Pancreas (tissue), 10 donors: ENCODE measurements at places on chromosomes 12 and 14. TPM values are rescaled to one million over a fixed set of nuclear protein-coding genes. Genes with fewer than 3 reads are reported as not detected.

Gene YEATS4
- 8.3 TPM for total RNA-seq

Gene RASSF8
- 8.0 TPM for total RNA-seq

Gene GPR65
- total RNA-seq, result 1.2 TPM

DNA sequence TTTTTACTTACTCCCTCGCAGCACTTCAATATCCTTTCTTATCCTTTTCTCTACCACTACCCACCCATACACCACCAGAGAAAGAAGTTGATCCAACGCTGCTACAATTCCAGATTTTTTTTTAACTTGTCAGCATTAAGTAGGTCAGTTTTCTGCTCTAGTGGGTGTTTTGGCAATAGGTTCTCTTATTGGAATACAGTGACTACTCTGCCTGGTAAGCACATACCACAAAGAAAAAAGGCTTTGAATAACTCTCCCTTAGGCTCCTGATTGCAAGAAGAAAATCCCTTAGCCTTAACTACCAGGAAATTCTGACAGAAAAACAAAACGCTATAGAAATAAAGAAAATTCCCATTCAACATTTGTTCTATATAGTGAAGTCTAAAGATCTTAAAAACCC is 72.0 kb downstream of the NUMB start:
- H3K4me3 ChIP-seq, result no peak overlapping the region
- H3K36me3 ChIP-seq, result no peaks in the 10 kb centered on the region
- H3K27ac ChIP-seq, result no peak overlapping the region
- no peaks in the 10 kb centered on the region for H3K4me1 ChIP-seq
- no peaks in the 10 kb centered on the region for H3K27me3 ChIP-seq

DNA sequence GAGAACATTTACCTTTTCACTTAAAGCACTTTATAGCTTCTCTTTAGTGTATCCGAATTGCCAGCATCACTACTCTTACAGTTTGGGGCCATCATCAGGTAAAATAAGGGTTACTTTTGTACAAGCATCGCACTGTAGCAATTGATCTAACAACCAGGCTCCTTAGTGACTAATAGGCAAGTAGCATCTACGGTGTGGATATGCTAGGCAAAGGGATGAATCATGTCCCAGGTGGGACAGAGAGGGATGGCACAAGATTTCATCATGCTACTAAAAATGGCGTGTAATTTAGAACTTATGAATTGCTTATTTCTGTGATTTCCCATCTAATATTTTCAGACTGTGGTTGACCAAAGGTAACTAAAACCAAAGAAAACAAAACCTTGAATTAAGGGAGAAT is 582.3 kb downstream of the KCNH5 start:
- no peak for DNase-seq
- H3K36me3 ChIP-seq, result no peaks in the 10 kb centered on the region
- no peaks in the 10 kb centered on the region for H3K27me3 ChIP-seq
- no peak overlapping the region for H3K4me3 ChIP-seq

- H3K27ac ChIP-seq, result no peak overlapping the region
- no peaks in the 10 kb centered on the region for H3K27me3 ChIP-seq
- DNase-seq, result no peak
- H3K4me3 ChIP-seq, result no peak overlapping the region
Measured at GRCh38 chr12:47004634-47005033, 74.8 kb upstream of the PCED1B start.

- no peaks in the 10 kb centered on the region for H3K36me3 ChIP-seq
- H3K4me1 ChIP-seq, result peaks cover 18% of the 10 kb centered on the region
- H3K27ac ChIP-seq, result peak overlapping the region; percentile 93
- H3K27me3 ChIP-seq, result no peaks in the 10 kb centered on the region
- peak overlapping the region; percentile 91 for H3K4me3 ChIP-seq
Measured at GRCh38 chr14:34715127-34715863, 902 bp upstream of the CFL2 start.

DNA sequence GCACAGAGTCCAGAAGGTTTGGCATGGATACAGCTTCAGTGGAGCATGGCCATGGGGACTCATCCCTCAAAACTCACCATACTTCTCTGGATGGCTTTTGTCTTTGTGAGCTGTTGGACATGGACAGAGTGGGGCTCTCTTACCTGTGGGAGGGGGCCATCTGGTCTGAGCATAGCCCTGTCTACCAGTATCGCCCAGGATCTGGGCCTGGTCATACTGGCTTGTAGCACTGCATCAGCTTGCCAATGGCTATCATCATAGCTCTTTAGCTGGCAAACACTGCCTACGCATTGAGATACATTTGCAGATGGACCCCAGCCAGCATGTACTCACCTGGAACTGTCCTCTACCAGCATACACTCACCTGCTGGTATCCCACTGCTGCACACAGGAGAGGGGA is 975.2 kb upstream of the NOVA1 start:
- no peak for DNase-seq
- no peaks in the 10 kb centered on the region for H3K4me1 ChIP-seq
- H3K4me3 ChIP-seq, result no peak overlapping the region
- no peak overlapping the region for H3K27ac ChIP-seq
- H3K36me3 ChIP-seq, result no peaks in the 10 kb centered on the region

- no peak overlapping the region for H3K4me3 ChIP-seq
- H3K27ac ChIP-seq, result no peak overlapping the region
- no peaks in the 10 kb centered on the region for H3K36me3 ChIP-seq
- H3K4me1 ChIP-seq, result no peaks in the 10 kb centered on the region
- no peak for DNase-seq
Measured at GRCh38 chr14:51185754-51186153, 54.3 kb upstream of the TMX1 start.
